ENCODE measurements at places on chromosomes 6 and 20. TPM values are rescaled to one million over a fixed set of nuclear protein-coding genes. Genes with fewer than 3 reads are reported as not detected.

Gene C6orf132
- total RNA-seq = not detected

Gene SS18L1
- 23.7 TPM for total RNA-seq

Gene PTPRT
- total RNA-seq = not detected

Gene BPIFB1
- total RNA-seq = 0.24 TPM

Gene CSTF1
- total RNA-seq = 39.5 TPM

Gene STK4
- total RNA-seq = 42.0 TPM

Gene KCNS1
- not detected for total RNA-seq

Gene SLA2
- total RNA-seq = not detected

Gene ZC3H12D
- 0.08 TPM for total RNA-seq

Gene C20orf96
- total RNA-seq = 1.1 TPM

Gene HEY2
- total RNA-seq = 2.0 TPM

Gene SLC22A1
- total RNA-seq = 0.05 TPM

Gene MPIG6B
- total RNA-seq = not detected

Gene SMLR1
- not detected for total RNA-seq

Gene SMPDL3A
- 2.1 TPM for total RNA-seq

Gene FAM50B
- total RNA-seq = 5.7 TPM

Gene MUCL3
- not detected for total RNA-seq

Gene CCDC28A
- 23.8 TPM for total RNA-seq

Gene MTFR2
- total RNA-seq = 2.5 TPM

Gene SPTLC3
- 3.0 TPM for total RNA-seq

Gene TEAD3
- total RNA-seq = 4.2 TPM

Gene ZNF311
- not detected for total RNA-seq

Gene EPPIN
- not detected for total RNA-seq

Gene GMNN
- 49.1 TPM for total RNA-seq
